ENCODE measurements at places on chromosomes 4 and X.

GRCh38 chrX:3403748-3404147 lies 57.3 kb upstream of the MXRA5 start:
- no peak for DNase-seq

DNA sequence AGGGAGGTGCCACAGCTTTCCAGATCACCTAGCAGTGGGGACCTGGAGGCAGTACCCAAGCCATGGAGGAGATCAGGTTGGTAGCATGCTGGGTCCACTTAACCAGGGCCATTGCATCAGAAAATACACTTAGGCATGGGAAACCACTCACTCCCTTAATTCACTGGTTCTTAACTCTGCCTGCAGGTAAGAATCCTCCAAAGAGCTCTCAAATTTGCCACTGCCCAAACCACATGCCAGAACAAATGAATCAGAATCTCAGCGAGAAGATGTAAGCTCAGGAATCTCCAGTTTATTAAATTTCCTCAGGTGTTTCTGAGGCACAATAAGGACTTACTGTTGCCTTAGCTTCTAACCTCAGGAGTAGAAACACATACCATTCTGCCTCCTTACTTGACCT lies 327.7 kb upstream of the RASGEF1B start:
- DNase-seq = no peak

GRCh38 chr4:129014566-129015509 lies 78.5 kb downstream of the SCLT1 start:
- no peak for DNase-seq

- DNase-seq = no peak
Observed at GRCh38 chr4:140243278-140243753, 89.3 kb upstream of the MAML3 start.

DNA sequence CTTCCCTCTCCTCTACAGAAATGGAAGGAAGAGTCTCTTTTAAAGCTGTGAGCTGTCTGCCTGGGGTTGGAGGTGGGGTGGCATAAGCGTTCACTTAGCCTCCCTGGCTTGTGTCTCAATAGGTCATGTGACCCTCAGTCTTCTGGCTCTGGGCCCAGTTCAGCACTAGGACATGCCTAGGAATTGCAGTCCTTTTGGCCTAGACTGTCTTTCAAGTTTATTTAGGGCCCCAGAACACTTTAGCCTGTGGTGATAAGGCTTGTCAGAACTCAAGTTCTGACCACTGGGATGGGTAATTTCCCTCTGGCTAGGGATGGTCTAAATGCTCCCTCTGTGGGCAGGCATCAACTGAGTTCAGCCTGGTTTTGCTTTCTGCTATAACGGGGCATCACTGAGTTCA lies 34.3 kb upstream of the ARMCX4 start:
- DNase-seq = peak; percentile 32
